Brain pericyte (primary cell): ENCODE measurements at places on chromosomes 3 and 15.

GRCh38 chr15:60734851-60735250 is 255.9 kb upstream of the ICE2 start:
- DNase-seq: no peak

DNA sequence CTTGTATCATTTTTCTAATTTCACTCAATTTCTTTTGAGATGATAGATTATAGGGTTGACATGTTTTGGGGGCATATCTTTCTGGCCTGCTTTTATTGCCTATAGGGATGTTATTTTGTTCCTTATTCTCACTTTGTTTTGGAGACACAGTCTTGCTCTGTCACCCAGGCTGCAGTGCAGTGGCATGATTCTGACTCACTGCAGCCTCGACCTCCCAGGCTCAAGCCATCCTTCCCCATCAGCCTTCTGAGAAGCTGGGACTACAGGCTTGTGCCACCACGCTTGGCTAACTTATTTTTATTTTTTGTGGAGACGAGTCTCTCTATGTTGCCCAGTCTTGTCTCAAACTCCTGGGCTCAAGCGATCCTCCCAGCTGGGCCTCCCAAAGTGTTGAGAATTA is 72.8 kb upstream of the FAN1 start:
- no peak for DNase-seq

- no peak for DNase-seq
These were observed 19.4 kb downstream of the RBP1 start for GRCh38 chr3:139519998-139520737.

- no peak for DNase-seq
These were observed 608.2 kb upstream of the CCDC54 start for GRCh38 chr3:106768941-106769480.

GRCh38 chr3:195012571-195012970 is 258.4 kb downstream of the XXYLT1 start:
- no peak for DNase-seq

- no peak for DNase-seq
These were observed 85.3 kb downstream of the C3orf38 start for GRCh38 chr3:88235102-88235501.

DNA sequence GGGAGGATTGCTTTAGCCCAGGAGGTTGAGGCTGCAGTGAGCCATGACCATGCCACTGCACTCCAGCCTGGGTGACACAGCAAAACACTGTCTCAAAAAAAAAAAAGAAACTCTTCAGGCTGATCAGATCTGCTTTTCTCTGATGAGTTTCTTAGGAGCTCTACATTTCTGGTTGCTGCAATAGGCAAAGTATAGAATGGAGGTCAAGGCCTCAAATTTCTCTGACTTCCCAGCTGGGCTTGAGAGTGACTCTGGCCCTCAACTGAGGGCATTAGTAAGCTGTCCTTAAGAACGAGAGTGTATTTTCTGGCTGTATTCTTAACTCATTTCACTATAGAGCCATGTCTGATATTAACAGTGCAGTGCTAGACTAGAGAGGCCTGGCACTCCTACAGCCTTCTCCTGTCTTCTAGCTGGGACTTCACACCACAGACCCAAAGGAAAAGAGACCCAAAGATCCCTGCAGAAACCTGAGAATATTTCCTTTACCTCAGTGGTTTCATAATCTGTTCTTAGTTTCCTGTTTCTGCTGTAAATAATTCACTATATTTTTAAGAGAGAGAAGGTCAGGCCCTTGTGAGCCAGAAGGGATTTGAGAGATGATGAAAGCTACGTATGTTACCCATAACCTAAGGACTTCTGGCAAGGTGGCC is 2.0 kb upstream of the NR1I2 start:
- DNase-seq: no peak

GRCh38 chr3:145251311-145251710 is 909.7 kb downstream of the PLOD2 start:
- no peak for DNase-seq

GRCh38 chr15:91881569-91882297 is 28.2 kb downstream of the SLCO3A1 start:
- no peak for DNase-seq

DNA sequence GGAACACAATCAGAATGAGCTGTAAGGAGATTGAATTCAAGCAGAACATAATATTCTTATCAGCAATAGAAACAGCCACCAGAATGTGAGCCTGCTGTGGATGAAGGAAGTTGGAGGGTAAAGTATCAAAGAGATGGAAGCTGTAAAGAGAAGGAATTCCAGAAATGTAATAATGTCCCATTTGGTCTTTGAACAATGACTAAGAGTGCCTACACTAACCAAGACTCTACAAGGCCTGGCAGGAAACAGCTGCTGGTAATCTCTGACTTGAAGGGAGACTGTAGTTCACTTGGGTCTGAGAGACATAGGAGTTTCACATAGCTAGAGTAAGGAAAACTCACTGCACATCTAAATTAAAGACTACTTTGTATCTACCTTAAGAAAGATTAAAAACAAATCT is 1176.0 kb upstream of the ALCAM start:
- no peak for DNase-seq

- DNase-seq: no peak
These were observed 197.5 kb upstream of the TSC22D2 start for GRCh38 chr3:150210461-150211110.

DNA sequence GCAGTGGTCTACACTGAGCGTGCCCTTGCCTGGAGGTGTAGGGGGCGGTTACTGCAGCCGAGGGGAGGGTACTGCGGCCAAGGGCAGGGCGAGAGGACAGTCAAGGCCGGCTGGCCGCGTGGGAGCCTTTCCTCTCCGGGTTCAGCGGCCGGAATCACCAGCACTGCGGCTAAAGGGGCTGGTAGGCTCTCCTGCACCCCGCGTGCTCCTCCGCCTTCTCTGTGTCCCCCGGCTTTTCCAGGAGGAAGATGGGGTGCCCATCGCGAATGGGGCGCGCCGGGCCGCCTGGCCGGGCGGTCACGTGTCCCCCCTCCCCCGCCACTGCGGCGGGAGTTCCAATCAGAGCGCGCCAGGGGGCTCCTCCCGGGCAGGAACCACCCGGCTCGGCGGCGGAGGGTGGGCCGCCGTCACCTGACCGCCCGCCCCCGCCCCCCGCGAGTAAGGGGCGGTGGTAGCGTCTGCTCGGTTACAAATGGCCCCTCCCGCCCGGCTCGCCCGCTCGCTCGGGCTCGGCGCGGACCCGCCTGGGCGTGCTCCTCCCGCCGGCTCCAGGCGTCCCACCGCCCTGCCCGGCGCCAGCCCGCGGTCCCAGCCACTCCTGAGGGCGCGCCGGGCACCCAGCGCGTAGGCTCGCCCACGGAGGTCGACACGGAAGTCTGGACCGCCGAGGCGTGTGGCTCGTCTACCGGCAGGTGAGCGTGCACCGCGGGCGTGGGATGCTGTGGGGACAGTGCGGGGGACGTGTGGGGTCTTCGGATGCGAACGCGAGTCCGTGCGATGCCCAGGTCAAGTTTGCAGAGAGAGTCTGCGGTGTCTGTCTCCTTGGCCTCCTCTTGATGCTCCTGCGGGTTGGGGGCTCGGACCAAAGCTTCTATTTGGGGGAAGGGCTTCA is 242.6 kb upstream of the TOPAZ1 start:
- no peak for DNase-seq

DNA sequence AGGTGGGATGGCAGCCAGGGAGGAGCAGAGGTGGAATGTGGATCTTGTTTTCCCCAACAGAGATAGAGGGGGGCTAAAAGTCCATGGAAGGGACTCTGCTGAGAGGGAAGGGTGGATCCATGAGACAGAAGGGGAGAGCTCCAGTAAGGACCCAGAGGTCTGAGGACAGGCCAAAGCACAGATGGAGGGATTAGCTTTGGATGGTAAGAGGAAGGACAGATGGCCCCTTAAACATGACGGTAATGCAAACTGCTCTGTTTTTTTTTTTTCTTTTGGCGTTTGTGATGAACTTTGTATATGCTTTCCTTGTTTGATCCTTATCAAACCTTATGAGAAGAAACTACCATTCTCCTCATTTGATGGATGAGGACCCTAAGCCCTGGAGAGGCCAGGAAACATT is 96.2 kb downstream of the IGF1R start:
- DNase-seq: no peak

DNA sequence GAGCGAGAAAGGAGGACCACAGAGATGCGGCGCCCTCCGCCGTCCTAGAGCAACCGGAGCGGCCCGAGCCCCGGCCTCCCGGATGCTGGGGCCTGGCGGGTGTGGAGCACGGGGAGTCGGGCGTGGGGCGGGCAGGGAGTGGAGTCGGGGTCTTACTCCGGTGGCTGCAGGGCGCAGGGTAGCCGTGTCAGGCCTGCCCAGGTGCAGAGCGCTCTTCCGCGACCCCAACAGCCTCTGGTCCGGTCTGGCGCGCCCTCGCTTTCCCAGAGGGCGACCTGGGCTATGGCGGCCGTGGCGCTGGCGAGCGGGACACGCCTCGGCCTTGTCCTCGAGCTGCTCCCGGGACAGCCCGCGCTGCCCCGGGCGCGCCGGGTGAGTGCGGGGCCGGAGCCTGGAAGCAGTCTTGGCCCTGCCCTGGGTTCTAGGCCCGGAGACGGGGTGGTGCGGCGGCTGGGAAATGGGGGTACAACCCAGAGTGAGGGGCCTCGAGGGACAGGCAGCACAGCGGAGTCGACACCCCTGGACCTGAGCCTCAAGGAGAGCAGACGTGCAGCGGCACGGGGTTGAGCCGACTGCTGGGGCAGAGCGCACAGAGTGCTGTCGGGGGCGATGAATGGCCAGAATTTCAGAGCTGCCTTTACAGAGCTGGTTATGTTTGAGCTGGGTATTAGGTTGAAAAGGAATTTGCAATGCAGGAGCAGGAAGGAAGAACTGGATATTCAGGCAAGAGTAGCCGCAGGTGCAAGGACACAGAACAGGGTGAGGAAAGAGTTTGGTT is at the start of gene ZNF662:
Gene ZNF662 (plus strand): TSS at position 73 of the 778 bp plus-strand sequence. CDS start 1,973 bp downstream, outside the sequence.
- DNase-seq: no peak

DNA sequence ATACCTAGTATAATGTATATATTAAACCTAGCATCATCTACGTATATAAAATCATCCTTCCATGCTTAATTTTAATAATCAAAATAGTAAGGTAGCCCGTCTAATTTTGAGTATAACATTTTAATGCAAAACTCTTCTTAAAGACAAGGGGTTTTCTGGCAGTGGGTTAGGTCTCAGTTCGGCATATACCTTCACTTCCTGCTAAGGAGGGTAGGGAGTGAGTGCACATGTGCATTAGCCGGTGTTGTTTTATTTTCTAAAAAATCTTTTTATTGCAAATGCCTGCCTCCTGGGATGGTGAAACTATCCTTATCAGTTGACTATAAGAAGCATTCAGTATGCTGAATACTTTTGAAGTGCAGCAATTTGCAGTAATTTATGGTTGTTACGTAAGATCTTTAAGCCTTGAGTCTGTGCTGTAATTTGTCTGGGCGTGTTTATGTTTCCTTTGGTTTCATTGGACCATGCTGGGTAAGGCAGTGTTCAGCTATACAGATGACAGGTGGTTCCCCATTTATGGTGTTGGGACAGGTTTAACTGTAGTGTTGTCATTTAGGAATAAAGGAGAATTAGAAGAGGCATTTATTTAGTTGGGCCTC is 11.7 kb downstream of the ARHGEF26 start:
- DNase-seq: no peak

DNA sequence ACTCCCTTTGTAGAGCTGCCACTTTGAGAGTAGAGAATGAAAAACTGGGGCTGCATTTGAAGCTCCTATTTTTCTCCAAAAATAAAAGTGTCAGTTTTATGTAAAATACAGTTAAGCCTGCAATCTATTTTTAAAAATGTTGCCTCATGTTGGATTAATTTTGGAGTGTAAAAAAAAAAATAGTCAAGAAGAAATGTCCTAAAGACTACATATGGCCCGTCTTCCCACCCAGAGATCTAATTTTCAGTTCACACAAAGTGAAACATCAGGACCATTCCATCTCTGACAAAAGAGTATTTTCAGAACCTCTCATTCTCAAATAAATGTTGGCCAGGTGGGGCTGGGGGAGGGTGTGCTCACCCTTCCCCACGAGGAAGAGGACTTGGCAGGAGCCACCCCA is 62.7 kb downstream of the HHLA2 start:
- no peak for DNase-seq

GRCh38 chr15:72907733-72908132 is 124.2 kb upstream of the ADPGK start:
- DNase-seq: no peak

DNA sequence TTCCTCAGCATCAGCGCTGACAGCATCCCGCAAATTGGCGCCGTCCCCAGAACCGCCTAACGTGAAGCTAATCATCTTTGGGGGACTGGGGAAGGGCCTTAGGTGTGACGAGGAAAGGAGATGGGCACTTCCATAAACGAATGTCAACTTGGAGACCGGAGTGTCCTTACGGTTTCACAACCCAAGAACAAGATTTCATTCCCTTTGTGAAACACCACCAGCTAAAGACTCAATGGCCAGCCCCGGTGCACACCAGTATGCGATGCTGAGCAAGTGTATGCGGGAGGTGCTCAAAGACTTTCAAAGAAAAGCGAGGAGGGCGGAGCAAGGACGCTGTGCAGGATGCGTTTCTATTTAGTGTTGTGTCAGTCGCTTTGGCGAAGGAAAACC is 759 bp upstream of the TTBK2 start:
- DNase-seq: no peak

DNA sequence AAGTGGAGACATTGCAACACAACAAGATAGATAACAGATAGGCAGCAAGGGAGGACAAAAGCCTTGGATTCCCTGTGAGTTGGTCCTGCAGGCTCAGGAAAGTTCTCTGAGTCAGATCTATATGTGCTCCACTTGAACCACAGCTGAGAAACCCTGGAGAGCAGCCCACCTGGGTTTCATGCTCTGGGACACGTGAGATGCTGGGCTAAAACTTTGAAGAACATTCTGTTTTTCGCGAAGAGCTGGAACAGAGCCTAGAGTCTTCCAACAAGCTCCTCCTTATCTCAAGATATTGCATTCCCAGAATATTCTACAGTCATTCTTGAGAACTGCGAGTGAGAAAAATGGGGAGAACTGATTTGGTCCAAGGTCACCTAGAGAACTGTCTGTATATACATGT is 583.0 kb upstream of the ROBO1 start:
- DNase-seq: no peak

GRCh38 chr3:31449318-31449717 is 83.4 kb upstream of the STT3B start:
- DNase-seq: no peak

- no peak for DNase-seq
These were observed 1035.3 kb downstream of the FHIT start for GRCh38 chr3:60215946-60216345.

DNA sequence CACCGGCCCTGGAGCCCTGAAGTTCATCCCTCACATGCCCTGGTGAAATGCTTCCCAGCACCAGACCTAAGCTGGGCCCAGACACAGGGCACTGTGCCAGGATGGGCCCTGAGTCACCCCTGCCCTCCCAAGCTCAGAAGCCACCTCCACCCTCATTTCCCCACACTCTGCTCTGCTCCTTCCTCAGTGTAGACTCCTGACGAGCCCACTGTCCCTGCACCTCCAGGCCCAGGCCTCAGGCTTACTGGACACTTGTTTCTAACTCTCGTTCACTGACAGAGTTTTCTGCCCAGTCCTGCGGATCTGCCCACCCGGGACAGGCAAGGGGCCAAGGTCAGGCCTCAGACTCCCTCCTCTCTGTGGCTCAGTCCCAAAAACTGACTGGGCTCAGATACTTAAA is 112.6 kb upstream of the RNF7 start:
- no peak for DNase-seq
